CD4-positive, alpha-beta T cell treated with Interleukin-6 at 100 ng/mL for 8 hours (primary cell): ENCODE measurements at places on chromosomes 7 and 10.

GRCh38 chr10:127579640-127580039, 30.5 kb downstream of the NPS start:
- no peak for DNase-seq

DNA sequence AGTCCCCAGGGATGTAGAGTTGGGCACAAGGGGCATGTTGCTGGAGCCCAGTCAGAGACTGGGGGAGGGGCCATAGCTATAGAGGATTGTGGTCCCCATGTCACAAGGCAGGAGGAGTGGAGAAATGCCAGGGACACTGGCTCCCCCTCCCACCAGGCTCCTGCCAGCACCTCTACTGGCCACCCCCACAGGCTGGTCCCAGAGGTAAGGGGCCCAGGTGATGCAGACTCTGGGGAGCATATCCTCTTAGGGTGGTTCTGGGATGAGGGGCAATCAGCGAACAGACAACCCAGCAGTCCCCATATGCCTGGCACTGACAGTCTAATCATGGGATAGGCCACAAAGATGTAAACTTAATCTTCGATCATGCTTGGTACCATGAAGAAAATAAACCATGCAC, 21.2 kb downstream of the C10orf71 start:
- DNase-seq: no peak

DNA sequence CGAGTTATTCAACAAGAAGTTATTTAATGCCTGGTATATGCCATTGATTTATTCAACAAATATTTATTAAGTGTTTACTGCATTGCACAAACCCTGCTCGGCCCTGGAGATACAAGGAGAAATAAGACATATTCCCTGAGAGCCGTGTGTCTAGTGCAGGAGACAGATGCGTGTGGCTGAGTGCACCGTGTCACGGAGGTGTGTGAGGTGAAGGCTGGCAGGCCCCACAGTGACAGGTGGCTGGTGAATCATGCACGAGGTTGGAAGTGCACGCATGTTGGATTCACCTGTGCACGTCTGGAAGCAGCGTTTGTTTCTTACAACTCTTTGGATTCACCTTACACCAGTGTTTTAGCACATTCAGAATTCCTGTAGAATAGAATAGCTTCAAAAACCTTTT, 136.6 kb upstream of the SHH start:
- no peak for DNase-seq

GRCh38 chr7:27745064-27745583, 5.2 kb downstream of the TAX1BP1 start:
- DNase-seq: no peak

DNA sequence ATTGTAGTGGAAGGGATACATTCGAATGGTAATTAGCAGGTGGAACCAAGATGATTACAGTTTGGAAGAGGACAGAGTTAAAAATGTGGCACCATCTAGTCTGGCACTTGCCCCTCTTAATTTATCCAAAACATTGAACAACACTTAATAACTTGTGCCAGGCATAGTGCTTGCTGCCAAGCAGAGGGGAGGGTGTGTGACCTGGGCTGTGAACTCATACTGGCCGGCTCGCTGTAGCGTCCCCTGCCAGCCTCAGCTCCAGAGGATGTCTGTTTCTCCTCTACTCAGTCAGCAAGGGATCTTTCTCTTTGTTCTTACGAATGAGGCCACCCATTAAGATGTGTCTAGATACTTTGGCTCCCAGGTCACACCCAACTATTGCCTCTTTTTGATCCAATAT, 179.4 kb upstream of the INHBA start:
- no peak for DNase-seq

GRCh38 chr10:101782811-101783735, at the start of gene NPM3:
TSS of gene NPM3 (minus strand) at chr10:101783446. CDS start at chr10:101783390, 56 bp downstream.
- peak; percentile 73 for DNase-seq

- no peak for DNase-seq
These were observed 135.5 kb downstream of the USP6NL start for GRCh38 chr10:11475831-11476434.

DNA sequence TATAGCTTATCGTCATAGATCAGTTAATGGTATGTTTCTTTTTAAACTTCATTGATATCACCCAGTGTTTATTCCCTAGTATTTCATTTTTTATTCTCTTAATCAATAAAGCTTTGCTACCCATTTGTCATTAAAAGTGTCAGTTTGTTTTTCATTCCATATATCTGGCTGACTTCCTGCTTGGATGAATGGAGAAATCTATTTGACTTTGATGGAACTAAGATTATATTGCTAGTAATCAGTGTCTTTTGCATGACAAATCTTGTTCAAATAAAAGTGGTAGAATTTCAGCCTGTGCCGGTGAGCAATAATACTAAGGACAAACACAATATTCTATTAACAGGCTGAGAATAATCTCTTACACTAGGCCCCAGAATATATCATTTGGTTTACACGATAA, 203.3 kb downstream of the SEC23IP start:
- DNase-seq: no peak

GRCh38 chr7:102889851-102890250, 22.9 kb upstream of the LRRC17 start:
- DNase-seq: no peak

DNA sequence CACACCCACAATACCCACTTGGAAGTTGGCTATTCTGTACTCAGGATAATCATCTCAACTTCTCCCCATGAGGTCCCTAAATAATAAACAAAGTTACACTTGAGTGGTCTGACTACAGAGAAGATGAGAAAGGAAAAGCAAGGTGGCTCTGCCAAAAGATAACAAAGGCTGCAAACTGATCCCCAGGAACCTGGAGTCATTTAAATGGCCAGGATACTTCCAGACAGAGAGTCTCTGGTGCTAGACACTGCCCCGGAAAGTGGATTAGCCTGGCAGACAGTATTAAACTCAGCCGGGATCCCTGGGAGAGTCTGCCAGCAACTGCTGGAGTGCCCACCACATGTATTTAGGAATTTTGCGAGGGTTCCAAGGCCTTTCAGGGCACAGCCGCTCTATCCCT, 93.7 kb downstream of the DGKI start:
- no peak for DNase-seq

DNA sequence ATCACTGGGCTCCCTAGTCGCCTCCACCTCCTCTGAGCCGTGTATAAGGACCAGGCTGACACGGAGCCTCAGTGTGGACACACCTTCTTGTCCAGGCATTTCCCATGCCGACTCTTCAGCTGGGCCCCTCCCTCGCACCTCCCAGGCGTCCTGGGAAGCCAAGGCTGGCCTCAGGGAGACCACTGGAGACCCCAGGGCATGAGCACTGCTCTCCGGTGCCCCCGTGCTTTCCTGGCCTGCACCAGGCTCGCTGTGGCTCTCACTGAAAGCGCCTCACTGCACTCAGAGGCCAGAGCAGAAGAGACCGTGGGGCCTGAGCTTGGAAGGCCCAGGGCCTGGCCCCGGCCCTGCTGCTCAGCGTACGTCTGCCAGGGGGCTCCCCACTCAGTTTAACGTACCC, 31.4 kb downstream of the LRRC27 start:
- DNase-seq: no peak

DNA sequence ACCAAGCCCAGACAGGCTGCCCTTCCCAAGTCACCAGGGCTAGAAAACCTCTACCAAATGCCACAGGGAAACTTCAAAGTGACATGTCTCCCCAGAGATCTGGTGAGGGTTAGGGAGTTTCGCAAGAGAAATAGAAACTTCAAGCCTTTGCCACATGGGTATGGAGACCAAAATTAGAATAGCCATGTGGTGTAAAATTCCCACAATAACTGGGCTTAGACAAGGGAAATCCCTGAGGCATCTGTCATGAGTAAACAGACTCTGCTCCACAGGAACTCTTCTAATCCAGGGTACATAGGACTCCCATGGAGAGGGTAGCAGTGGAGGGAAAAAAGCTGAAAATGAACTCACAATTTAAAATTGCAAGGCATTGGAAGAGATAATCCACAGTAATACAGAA, 14.3 kb downstream of the ADAM12 start:
- no peak for DNase-seq

- DNase-seq: no peak
These were observed 58.8 kb upstream of the MAGI2 start for GRCh38 chr7:79512261-79512660.

- no peak for DNase-seq
These were observed 677.5 kb upstream of the ZWINT start for GRCh38 chr10:57038531-57038930.

- no peak for DNase-seq
These were observed 23.2 kb upstream of the PHF14 start for GRCh38 chr7:10950494-10950893.

- DNase-seq: no peak
These were observed 79.5 kb upstream of the GPR141 start for GRCh38 chr7:37604078-37604477.

- DNase-seq: peak; percentile 60
These were observed 156.5 kb upstream of the ITGB1 start for GRCh38 chr10:33114451-33114952.

DNA sequence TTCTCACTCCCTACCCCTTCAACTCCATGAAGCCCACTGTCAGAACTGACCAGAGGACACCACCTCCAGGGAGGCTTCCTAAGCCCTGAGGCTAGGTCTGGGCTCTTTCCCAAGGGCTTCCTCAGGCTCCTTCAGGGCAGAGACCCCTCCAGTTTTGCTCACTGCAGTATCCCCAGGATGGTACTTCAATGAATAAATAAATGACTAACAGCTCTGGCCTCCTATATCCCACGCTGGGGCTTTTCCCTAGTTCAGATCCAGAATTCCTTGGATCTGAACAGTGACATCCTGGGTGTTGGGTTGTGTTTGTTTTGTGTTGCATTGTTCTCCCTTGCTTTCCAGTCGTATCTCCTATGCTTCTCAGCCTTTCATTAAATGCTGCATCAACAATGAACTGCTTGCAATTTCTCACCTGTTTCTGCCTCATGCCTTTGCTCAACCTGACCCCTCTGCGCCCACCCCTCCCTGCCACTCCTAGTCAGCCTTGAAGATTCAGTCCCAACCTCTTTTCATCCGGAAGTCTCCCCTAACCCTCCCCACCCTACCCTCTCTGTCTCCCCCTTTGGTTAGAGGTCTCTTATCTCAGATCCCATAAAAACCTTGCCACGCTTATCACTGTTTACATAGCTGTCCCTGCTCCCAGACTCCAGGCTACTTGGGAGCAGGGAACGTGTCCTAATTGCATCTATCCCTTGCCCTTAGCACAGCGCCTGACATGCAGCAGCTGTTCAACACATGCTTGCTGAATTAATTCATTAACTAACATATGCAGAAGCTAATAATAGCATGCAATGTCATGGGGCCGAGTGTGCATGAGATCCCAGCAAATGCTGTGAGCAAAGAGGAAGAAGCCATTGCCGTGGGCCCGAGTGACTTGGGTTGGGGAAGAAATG, 41.7 kb downstream of the PPP1R3C start:
- no peak for DNase-seq

DNA sequence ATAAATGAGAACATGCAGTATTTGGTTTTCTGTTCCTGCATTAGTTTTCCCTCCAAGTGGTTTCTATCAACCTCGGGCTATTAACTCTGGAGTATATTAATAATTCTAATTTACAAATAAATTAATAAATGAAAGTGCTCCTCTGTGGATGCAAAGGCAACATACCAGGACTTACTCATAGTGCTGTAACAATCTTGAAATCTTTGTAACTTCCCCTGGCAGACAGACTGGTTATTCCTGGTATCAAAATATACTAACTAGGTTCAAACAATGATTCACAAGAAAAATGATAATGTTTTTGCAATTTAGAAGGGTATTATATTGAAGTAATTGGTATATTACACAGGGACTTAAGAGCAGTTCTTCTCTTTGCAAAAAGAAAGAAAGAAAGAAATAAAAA, 177.2 kb downstream of the FANK1 start:
- no peak for DNase-seq

DNA sequence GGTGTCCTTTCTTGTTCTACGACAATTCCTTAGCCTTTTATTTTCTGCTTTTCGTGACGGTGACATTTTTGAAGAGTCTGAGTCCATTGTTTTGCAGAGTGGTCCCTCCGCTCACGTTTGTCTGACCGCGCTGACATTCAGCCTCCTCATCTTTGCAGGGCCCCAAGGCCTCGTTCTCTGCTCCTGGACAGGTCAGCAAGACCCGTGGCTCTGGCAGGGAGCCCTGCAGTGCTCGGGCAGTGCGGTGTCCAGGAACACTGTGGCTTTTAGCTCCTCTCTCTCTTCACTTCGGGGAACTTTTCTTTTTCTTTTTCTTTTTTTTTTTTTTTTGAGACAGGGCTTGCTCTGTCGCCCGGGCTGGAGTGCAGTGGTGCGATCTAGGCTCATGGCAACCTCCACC, 142.5 kb downstream of the DNAJB6 start:
- DNase-seq: no peak

DNA sequence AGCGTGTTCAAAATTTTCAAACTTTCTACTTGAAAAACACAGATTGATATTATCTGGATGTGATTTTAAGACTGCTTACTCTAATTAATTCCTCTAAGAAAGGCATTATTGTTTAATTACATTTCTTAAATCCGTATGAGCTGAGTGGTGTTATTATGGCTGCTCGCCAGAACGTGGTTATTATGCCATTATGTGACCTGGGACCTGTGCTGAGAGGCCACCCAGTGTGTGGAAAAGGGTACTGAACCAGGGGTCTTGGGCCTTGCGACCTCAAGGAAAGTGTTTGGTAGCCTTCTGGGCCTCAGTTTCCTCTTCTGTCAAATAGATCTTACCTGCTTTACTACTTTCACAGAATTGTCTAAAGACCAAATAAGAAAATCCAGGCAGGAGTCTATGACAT, 15.4 kb downstream of the LGI1 start:
- no peak for DNase-seq

- DNase-seq: no peak
These were observed 115.2 kb upstream of the SFMBT2 start for GRCh38 chr10:7526017-7526400.

GRCh38 chr10:58773944-58774343, 261.3 kb downstream of the BICC1 start:
- no peak for DNase-seq

GRCh38 chr7:127650847-127651555, 993 bp upstream of the SND1 start:
- no peak for DNase-seq

GRCh38 chr7:127776776-127777386, 124.9 kb downstream of the SND1 start:
- no peak for DNase-seq

- no peak for DNase-seq
These were observed 94.2 kb downstream of the NRBF2 start for GRCh38 chr10:63227207-63227895.

DNA sequence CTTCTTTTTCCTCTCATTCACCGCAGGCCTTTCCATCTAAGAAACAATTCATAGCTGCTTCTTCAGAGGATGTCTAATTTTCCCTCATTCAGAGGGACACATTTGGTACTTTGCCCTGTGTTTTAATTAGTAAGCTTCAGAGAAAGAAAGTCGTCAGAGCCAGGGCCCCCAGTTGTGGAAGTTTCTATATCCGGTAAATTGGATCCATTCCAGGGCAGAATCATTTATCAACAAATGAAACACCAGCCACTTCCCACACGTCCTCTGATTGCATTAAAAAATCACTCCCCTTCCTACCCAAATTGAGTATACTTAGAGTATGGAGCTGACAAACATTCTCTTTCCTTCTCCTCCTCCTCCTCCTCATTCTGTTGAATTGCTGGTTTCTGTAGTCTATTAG, 205.8 kb upstream of the HDAC9 start:
- DNase-seq: no peak

GRCh38 chr10:119619215-119619614, 22.5 kb upstream of the TIAL1 start:
- no peak for DNase-seq

- no peak for DNase-seq
These were observed 10.0 kb upstream of the SLIT1 start for GRCh38 chr10:97195706-97196222.

GRCh38 chr7:5610500-5611186, 170.8 kb downstream of the RNF216 start:
- no peak for DNase-seq
